ENCODE measurements at places on chromosomes 1 and 21.

DNA sequence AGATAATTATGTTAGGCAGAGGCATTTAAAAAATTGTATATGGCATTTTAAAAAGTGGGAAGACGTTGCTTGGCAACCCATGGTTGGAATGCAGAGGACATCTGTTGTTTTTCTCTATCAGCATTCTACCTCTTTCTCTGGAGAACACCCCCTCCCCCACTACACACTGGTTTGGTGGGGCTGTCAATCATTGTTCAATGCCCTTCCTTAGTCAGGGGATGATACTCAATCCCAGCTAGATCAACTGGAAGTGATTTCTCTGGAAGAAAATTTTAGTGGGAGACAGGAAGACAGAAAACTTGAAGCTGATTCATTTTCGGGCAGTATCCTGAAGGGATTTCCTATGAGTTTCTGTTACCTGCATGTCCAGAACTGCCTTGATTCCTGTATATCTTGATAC lies 35.7 kb upstream of the CAP1 start:
- no peak for DNase-seq

- no peak for DNase-seq
Measured at GRCh38 chr1:109162626-109163025, 48.7 kb downstream of the ELAPOR1 start.

GRCh38 chr1:81876901-81877733 lies 76.4 kb downstream of the ADGRL2 start:
- DNase-seq, result no peak

GRCh38 chr1:91795591-91796389 lies 90.2 kb downstream of the TGFBR3 start:
- DNase-seq, result no peak

GRCh38 chr1:28888915-28889314 lies 25.5 kb upstream of the EPB41 start:
- no peak for DNase-seq

DNA sequence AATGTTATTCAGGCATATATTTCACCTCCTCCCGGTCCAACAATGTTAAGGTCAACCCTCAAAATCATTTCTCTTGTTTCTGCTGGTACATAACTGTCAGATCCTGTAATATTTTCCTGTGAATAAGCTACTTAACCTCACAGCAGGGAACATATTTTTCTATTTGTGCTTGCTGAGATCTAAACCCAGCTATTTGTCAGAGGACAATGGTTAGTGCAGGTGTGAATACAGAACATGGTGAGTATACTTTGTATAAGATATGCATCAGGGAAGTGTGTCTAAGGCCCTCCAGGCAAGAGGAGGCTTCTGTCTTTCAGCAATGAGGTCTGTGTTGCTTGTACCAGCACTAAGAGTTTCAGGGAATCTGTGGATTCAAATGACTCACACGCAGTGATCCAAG lies 970.6 kb downstream of the NCAM2 start:
- DNase-seq, result no peak

DNA sequence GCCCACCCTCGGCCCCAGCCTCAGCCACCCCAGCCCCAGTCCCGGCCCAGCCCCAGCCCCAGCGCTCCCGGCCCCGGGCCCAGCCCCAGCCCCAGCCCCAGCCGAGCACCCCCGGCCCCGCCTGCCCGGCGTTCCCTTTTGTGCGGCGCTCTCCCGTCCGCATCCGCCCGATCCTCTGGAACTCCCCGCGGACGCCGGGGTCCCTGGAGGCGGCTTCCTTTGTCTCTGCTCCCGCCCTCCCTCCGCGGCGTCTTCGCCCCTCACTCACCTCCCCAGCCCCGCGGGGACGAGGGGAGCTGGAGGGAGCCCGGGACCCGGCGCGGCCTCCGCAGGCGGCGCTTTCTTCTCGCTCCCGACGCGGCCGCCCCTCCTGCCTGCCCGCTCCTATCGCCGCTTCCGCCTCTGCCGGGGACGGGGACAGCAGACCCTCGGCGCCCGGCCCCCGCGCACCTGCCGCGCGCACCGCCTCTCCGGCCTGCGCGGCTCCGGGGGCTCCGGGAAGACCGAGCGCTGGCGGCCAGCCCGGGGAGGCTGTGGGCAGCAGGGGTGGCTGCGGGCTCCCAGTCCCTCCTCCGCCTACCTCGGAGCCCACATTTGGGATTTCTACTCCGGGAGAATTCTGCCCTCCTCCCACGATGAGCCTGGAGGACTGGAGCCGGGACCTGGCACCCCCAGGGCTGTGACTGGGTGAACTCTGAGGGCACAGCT lies 14.0 kb downstream of the AGRN start:
- no peak for DNase-seq

DNA sequence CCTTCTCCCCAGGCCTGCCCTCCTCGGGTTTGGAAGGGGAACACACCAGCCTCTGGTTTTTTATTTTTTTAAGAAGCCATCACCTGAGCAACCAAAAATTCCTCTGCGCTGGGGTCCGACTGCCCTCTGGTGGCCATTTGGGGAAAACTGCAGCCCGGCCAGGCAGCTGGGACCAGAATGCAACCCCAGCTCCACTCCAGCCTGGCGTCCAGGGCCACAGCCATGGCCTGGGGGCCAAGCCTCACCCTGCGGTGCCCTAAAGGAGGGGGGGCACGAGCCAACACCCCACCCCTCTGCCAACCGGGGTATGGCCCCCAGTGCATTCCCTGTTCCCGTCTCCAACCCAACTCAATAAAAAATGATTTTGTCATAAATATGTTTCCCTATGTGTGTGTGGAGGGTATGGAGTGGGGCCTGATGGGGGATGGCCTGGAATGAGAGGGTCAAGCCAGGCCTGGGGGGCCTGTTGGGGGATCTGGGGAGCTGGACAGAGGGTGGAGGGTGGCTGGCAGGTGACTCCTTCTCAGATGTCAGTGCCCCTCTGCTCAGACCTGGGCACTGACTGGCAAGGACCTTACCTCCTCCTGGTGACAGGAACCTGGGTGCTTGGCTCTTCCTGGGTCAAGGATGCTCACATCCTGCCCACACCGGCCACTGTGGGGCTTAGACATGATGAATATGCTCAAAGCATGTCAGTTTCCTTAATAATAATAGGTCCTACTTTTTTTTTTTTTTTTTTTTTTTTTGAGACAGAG lies 3.2 kb downstream of the GPR3 start:
- DNase-seq, result peak; percentile 54

DNA sequence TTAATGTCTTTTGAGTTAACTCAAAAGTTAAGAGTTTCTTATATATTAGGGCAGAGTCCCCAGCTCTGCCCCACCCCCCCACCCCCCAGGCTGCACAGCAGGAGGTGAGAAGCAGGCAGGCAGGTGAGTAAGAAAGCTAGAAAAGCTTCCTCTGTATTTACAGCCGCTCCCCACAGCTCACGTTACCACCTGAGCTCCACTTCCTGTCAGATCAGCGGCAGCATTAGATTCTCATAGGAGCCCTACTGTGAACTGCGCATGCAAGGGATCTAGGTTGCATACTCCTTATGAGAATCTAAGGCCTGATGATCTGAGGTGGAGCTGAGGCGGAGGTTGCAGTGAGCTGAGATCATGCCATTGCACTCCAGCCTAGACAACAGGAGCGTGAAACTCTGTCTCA lies 81.9 kb downstream of the SIM2 start:
- no peak for DNase-seq

DNA sequence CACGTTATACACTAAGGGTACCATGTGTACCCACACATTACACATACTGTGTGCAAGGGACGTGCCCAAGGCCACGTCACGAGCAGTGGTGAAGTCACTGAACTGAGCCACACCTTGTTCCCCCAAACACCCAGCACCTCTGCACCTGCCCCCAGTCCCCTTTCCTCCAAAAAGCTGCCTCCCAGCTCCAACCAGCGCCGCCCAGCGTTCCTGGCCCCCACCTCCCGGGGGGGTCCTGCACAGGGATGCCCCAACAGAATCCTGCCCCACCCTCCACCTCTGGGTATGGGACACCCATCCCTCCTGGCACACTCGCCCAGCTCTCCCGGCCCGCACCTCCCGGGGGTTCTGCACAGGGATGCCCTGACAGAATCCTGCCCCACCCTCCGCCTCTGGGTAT lies 54.1 kb downstream of the CHD5 start:
- no peak for DNase-seq

- no peak for DNase-seq
Measured at GRCh38 chr1:46288485-46289133, 14.8 kb downstream of the LRRC41 start.

- no peak for DNase-seq
Measured at GRCh38 chr1:30386156-30386926, 337.0 kb downstream of the MATN1 start.

DNA sequence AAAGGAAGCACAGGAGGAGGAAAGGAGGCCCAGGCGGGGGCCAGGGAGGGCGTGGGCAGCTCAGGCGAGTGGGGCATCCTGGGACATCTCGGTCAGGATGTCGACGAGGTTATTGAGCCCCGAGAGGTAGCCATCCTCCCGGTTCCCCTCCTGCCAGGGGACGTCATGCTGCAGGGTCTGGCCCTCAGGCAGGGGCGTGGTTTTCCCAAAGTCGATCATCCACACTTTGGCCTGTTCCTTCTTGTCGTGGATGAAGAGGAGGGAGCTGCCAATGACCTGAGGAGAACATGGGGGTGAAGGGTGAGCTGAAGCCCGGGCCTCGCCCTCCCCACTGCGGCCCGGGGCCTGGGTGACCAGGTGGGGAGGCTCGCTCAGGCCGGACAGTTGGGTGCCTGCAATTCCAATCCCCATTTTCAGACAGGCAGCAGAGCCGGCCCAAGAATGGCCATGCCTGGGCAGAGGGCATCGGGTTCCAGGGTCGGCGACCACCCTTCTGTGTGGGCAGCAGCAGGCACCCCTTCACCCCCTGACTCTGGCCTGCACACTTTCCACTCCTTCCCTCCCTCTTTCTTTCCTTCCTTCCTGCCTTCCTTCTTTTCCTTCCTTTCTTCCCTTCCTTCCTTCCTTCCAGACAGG lies 86.2 kb downstream of the STUM start:
- no peak for DNase-seq

DNA sequence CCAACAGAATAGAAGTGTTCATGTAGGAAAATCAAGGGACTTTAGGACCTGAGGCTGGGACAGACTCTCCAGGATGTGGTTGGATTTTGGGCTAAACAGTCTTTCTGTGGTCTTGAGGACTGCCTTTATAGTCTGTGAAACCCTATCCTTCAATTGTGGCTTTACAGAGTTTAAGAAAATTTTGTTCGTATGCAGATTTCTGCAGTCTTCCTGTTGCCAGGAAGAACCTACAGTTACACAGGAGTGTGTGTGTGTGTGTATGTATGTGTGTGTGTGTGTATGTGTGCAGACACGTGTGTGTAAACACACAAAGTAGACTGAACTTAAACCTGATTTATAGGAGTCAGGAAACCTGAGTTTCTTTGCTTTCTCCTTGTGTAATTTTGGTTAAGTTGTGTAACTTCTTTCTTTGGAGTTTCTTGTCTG lies 22.8 kb downstream of the NEK7 start:
- DNase-seq, result no peak

All from stimulated activated CD4-positive, alpha-beta T cell treated with anti-CD3 and anti-CD28 coated beads, TNF-alpha, amount 100 ng/mL, for 48 hours (primary cell).